GM13977 (cell line): ENCODE measurements at places on chromosomes 11 and 22.

GRCh38 chr11:74057249-74058151 is 48.6 kb upstream of the UCP3 start:
- DNase-seq: no peak

GRCh38 chr11:109729761-109730160 is 307.8 kb downstream of the C11orf87 start:
- no peak for DNase-seq

GRCh38 chr22:29041408-29041807 is 20.2 kb downstream of the C22orf31 start:
- DNase-seq: no peak

GRCh38 chr11:72425053-72425980 is 9.0 kb downstream of the CLPB start:
- no peak for DNase-seq

DNA sequence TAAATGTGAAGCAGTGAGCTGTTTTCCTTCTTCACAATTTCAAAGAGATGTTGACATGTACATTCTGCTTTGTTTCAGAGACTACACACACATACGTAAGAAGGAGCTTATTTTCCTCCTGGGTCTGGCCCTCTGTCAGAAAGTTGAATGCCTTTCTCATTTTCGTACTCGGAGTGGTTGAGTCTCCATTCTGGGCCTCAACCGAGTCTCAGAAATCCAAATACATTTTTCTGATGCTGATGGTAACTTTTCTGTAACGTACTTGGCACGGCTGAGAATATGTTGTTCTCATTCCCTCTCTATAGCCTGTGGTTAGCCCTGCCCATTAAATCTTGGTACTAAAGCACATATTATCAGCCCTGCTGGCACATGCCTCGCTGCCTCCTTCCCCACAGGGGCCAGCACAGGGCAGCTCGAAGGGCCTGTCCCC is 25.3 kb downstream of the PARVA start:
- DNase-seq: no peak

DNA sequence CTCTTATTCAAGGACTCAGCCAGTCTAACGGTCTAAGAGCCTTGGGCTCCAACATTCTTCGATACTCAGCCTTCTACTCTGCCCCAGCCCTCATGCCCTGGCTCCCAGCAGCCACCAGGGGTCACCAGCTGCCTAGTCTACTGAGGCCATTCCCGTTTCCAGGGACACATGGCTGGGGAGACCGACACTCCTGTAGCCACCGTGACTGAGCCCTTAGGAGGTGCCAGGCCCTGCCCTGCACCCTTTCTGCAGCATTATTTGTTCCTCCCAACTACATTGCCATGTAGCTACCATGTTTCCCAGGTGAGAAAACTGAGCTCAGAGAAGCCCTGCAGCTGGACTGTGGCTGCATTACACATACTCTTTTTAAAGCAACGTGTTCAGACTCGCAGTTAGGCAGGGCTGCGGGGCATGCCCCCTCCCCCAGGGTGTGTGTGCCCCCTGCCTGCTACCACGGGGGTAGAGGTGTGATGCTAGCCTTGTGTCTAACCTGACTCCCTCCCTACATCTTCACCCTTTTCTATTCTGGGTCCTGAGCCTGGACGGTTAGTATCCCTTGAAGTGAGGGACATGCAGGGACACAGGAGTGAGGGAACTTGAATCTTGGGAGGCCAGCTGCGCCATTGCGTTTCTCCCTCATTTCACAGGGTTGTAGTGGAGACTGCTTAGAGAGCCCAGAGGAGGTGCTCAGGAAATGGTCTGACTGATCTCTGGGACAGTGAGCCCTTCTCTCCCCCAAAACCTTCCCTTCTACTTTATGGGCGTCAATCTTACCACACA is 17.5 kb downstream of the ATG16L2 start:
- DNase-seq: no peak
